ENCODE measurements at places on chromosomes 2 and 18.

DNA sequence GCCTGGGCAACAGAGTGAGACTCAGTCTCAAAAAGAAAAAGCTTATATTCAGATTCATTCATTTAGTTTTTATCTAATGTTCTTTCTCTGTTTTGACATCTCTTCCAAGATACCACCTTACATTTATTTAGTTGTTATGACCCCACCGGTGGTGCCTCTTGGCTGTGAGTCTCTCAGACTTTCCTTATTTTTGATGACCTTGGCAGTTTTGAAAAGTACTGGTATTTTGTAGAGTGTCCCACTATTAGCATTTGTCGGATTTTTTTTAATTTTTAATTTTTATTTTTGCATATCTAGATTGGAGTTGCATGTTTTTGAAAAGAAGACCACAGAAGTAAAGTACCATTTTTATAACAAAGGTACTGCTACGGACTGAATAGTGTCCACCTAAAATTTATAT lies 351.7 kb upstream of the KYNU start:
- no peak for DNase-seq

GRCh38 chr2:11998218-11998617 lies 251.8 kb downstream of the LPIN1 start:
- no peak for DNase-seq

DNA sequence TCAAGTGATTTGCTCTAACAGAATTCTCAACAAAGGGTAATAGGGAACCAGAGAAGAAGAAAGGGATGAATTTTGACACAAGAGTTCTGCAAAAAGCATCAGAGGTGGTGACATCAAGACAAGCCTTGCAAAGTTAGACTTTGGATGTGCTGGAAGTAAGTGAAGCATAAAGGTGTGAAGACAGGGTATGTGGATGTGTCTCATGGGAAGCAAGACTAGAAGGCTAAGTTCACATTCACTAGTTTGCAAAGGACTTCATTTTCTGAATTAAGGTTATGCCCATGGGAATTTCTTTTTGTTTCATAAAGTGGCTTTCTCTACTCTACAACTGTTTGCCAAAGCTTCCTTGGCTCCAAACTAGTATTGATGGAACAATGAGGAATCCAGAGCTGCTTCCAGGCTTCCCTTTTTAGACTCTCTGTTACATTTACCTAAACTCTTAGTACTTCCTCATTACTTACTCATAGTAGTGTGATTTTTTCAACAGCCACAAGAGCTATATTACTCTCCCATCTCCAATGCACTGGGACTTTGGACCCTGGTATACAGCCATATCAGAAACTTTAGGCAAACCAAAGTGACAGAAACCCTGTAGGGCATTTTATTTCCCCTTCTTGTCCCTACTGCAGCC lies 21.1 kb upstream of the IHH start:
- DNase-seq: no peak

- no peak for DNase-seq
Observed at GRCh38 chr2:26584656-26585055, 56.5 kb downstream of the CIB4 start.

- no peak for DNase-seq
Observed at GRCh38 chr2:6955511-6956136, 38.4 kb downstream of the RNF144A start.

DNA sequence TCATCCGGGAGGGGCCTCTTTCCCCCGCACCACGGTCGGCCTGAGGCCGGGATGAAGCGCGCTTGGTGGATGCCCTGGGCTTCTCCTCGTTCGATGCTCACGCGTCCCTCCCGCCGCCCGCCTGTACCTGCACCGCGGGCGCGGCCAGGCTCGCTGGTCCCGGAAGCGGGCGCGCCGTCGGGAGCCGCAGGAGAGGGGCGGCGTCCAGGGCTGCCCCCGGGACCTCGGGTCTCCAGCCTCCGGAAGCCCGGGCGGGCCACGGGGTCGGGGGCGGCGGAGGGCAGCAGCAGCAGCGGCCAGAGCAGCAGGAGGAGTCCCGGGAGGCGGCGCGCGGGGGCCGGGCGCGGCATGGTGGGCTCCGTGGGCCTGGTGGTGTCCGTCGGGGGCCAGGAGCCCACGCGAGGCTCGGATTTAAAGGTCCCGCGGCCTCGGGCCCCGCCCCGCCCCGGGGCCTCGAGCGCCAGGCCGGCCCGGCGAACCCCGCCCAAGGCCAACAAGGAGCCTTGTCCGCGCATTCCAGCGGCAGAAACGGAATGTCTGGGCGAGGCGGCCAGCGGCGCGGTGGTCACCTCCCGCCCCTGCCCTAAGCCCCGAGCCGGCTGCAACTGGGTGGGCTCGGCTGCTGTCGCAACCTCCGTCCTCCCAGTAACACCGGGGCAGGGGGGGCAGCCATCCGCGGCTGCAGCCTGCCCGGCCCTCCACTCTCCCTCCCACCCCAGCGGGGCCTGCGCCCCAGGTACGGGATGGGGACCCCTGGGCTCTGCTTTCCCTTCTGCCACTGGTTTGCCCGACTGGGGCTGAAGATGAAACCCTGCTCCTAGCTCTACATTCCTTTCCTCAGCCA lies at the start of gene MATN3:
MATN3 (minus strand) TSS at position 387 of the 844 bp plus-strand sequence; CDS start at position 350, 37 bp downstream.
- no peak for DNase-seq

GRCh38 chr18:74217476-74218143 lies 69.3 kb downstream of the TIMM21 start:
- no peak for DNase-seq

DNA sequence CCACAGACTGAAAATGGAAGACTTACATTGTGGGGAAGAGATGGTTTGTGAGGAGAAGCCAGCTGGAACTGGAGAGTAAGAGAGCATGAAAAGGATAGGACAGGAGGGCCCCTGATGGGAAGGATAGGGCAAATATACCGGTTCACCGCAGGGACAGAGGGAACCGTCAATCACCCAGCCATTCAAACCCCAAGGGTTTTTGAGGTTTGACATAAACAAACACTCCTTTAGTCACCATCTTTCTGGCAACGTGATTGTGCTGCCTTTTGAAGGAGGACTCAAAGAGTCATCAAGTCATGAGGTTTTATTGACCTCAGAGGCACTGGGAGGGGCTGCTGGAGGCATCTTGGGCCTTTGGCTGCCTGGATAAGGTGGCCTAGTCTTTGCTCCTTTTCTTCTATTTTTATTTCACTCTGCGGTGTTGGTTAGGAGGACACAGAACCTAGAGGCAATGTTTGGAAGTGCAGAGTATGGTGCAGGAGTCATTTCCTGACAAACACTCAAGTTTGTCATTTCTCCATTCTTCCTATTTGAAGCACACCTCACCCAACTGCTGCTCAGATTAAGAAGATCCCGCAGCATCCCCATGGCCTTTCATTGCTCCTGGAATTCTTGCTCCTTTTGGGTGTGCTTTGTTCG lies 487.3 kb upstream of the SPRED2 start:
- DNase-seq: no peak

- no peak for DNase-seq
Observed at GRCh38 chr2:46451131-46451711, 28.1 kb upstream of the TMEM247 start.

DNA sequence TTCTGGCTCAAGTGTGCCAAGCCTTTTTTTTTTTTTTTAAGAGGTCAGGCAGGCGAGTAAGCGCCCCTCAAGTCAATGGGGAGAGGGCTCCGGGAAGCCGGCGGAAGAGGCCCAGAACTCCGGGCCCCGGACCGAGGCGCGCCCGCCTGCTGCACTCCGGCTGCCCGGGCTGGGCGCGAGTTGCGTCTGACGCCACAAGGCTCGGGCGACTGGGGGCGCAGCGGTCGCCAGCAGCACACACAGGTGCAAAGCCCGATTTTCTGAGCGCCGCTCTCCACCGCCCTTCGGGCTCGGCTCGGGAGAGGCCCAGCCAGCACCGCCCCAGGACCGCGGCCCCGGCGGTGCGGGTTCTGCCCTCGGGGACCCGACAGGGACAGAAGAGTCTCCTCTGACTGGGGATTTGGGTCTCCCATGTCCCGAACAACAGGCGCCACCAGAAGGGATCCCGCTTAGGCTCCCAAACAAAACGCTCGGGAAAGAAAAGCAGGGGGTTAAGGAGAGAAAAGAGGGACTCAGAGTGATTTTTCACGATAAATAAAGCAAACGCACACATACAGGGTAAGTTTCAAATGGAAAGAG lies 787 bp downstream of the ERBB4 start:
- DNase-seq: no peak

DNA sequence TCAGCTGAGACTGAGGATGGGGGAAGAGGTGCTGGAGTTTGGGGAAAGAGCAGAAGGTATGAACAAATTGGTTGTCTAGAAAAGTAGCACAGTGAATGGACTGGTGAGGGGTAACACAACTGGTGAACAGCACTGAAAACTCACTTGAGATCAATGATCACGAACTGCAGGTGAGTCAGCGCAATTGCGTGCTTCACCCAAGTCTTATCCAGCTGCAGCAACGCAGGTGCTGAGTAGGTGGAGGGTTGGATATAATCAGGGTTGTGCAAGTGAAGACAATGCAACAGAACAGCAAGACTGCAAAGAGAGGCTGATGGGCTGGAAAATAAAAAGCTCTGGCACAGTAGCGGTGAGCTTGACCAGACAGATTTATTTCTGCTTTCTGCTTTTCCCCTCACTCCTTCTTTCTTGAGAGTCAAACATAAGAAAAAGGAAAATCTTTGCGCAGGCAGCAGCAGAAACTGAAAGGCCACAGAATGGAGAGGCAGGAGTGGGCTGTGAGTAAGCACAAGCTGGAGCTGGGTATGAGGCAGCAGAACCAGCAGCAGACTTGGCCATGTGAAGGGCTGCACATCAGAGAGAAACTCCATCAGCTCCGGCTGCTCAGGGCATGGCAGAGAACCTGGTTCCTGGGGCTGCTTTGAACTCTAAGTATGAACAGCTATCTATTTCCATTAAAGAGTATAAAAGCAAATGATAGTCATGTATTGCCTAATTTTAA lies 99.4 kb upstream of the ARL5A start:
- no peak for DNase-seq

DNA sequence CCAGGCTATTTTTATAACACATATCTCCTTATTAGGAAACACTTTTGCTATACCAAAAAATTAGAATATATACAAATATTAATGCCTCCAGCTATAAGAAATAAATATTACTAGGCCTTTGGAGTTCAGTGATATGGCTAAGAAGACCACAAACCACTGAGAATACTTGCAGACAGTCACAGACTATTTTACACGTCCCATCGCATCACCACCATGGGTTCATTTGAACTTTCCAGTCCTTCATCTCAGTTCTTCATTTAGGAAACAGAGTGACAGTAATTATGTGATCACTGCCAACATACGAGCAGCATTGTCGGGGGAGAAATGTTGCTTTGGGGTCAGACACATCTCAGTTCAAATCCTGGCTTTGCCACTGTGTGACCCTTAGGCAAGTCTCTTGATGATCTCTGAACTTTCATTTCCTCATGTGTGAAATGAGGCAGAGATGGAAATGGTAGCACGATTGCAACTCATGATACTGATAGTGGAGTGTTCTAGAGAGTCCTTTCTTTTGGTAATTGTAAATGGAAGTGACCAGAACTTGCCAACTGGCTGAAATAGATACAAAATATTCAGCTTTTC lies 138.9 kb upstream of the NRP2 start:
- no peak for DNase-seq

GRCh38 chr2:219181531-219181930 lies 3.5 kb downstream of the RETREG2 start:
- DNase-seq: no peak

- no peak for DNase-seq
Observed at GRCh38 chr18:79095216-79095615, 26.0 kb downstream of the ATP9B start.

DNA sequence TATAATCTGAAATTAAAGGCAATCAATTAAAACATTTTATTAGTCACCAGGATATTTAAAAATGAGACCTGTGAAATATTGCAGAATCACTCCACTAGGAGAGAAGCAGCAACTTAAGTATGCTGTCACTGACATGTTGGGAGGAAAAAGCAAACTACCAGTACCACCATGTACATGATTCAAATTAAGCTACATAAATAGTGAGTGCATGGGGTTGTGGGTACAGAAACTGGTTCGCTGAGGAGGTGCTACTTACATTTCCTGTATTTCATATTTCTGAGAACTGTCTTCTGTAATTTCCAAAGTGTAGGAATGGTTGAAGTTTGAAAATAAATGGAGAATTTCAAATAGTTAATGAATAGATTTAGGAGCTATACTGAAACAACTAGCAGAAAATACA lies 7.9 kb upstream of the NR4A2 start:
- DNase-seq: no peak

DNA sequence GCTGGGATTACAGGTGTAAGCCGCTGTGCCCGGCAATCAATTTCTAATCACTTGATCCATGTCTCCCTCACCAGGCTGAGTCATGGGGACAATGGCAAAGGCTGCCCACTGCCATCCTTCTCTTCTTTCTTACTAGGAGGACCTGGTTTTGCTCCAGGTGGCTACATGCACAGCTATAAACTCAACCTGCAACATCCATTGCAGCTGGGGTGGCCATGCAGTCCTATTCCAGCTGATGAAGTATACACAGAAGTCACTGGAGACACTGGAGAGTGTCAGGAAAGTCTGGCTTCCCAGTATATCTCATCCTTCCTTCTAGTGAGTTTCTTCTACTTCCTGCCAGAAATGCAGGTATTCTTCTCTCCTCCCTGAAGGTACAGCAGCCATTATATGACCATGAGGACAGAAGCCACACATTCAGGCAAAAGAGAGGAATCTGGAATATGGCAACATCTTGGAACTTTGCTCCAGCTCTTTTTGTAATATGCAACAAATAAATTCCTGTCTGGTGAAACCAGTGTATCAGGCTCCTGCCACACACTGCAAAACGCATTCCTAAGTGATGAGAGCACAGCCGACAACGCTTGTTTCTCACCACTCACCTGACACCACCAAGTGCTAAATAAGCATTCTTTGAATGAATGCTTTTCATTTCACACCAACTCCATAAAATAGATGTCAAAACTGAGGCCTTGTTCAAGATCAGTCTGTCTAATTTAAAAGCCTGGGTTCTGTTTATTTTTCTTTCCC lies 32.3 kb downstream of the SCTR start:
- no peak for DNase-seq

GRCh38 chr2:41663056-41663455 lies 384.8 kb upstream of the PKDCC start:
- DNase-seq: no peak

DNA sequence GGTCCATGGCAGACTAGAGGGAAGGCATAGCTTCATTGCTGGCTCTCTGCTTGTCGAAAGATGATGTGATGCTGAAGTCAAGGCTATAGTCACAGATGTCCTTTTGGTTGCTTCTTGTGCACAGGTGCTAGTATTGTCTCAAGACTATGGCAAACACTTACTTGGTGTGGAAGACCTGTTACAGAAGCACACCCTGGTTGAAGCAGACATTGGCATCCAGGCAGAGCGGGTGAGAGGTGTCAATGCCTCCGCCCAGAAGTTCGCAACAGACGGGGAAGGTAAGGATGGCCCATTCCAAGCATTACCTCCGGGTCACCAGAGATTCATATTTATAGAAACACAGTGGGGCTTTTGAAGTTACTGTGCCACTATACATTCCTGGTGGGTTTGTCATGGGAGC lies 95.5 kb upstream of the EML6 start:
- no peak for DNase-seq

- no peak for DNase-seq
Observed at GRCh38 chr18:6885006-6885481, 155.5 kb downstream of the ARHGAP28 start.
